ENCODE measurements at places on chromosomes 7 and 10. TPM values are rescaled to one million over a fixed set of nuclear protein-coding genes. Genes with fewer than 3 reads are reported as not detected.

DNA sequence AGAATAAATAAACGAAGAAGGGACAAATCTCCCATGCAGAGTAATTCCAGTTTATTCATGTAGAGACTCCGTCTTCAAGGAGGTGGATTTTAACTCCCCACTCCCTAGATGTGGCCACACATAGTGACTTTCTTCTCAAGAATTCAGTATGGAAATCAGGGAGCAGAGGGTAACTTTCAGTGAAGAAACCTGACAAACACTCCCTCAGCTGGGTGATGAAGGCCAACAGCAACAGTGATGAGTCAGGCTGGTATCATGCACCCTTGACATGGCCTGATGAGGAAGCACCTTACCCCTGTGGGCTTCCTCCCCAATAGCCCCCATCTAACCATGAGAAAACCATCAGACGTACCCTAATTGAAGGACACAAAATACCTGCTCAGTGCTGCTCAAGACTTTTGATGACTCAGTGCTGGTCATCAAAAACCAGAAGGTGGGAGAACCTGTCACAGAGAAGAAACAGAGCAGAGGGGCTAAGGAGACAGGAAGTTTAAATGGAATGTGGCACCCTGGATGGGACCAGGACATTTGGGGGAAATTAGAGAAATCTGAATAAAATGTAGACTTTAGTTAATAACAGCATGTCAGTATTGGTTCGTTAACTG, 50.6 kb downstream of the ADAMTS14 start:
- DNase-seq: no peak

- DNase-seq: no peak
Measured at GRCh38 chr7:123792547-123792946, 43.7 kb upstream of the WASL start.

- no peak for DNase-seq
Measured at GRCh38 chr7:128755819-128756476, 16.8 kb downstream of the CALU start.

DNA sequence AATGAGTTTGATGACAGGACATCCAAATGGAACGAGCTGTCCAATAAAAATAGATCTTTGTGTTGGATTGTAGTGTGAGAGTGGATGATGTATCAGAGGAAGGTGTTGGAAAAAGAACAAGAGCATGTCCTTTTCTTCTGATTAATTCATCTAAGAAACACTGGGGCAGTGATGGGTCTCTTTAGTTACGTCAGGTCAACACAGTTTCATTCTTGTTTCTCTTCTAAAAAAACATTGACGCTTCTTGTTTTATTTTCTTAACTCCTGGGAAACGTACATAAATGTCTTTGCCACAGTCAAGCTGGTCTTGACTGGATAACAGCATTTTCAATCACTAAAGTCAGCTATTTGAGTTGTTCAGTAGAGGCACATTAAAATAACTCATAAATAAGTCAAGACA, 67.0 kb downstream of the PPP1R9A start:
- no peak for DNase-seq

DNA sequence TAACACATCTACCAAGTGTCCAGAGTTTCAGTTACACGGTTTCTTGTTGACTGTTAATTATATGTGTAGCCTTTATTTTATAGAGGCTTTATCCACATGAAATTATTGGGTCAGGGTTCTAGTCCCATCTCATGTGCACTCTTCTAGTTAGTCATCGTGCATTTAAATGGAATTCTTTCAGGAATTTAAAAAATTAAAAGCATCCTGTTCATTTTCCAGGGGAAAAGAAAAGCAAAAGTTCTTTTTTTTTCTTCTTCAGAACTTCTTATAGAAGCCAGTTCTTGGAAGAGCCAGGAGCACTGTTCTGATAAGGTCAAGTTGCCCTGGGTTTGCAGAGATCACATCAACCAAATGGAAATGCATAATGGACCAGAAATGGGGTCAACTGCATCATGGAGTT, 324.7 kb downstream of the INHBA start:
- DNase-seq: no peak

- no peak for DNase-seq
Measured at GRCh38 chr7:53600296-53600695, 564.9 kb downstream of the POM121L12 start.

Gene FAM25G
- total RNA-seq: 88.8 TPM

Gene UCN3
- not detected for total RNA-seq

Gene AKR1C8
- total RNA-seq: not detected

Gene ITIH5
- total RNA-seq: 8.5 TPM

Gene GIMAP8
- 2.8 TPM for total RNA-seq

Data from lower leg skin (tissue), 4 donors.